ENCODE measurements at places on chromosomes 13 and 19.

DNA sequence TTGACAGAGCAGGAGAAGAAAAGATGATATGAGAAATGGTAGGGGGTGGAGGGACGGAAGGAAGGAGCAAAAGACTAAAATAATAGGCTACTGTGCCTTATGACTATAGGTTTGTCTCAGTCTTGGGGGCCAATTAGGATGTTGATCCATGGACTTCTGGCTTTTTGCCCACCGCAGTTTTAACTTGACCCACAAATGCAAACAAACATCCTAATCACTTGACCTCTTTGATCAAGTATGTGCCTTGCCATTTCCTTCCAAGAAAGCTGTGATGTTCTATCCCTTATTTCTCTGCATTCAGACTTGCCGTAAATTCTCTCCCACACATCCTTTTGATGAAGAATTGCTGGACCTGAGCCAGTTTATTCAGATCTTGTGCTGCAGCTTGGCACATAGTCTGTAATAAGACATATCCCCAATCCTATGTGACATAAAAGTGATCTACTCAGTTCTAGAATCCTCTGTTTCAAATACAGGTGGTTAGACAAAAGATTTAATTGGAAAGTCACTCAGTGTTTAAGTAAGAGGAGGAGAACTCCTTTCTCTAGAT lies 62.8 kb downstream of the TPT1 start:
- H3K36me3 ChIP-seq: no peaks in the 10 kb centered on the region
- no peak for DNase-seq
- H3K27me3 ChIP-seq: no peaks in the 10 kb centered on the region
- H3K4me1 ChIP-seq: no peaks in the 10 kb centered on the region
- no peak overlapping the region for H3K4me3 ChIP-seq
- no peak overlapping the region for H3K27ac ChIP-seq

DNA sequence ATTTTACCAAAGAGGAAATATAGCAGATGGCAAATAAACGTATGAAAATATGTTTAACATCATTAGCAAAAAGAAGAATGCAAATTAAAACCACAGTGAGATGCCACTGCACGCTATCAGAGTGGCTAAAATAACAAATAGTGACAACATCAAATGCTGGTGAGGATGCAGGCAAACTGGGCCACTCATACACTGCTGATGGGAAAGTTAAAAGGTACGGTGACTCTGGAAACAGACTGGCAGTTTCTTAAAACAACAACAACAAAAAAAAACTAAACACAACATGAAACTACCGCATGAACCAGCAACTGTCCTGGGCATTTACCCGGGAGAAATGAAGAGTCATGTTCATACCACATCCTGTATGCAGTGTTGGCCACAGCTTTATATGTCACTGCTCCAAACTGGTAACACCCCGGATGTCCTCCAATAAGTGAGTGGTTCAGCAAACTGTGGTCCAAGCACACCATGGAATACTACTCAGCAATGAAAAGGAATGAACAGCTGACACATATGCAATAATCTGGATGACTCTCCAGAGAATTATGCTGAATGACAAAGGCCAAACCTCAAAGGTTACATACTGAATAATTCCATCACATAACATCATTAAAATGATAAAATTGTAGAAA lies 22.3 kb downstream of the EPS15L1 start:
- no peak overlapping the region for H3K27ac ChIP-seq
- DNase-seq: peak; percentile 8
- H3K36me3 ChIP-seq: no peaks in the 10 kb centered on the region
- H3K27me3 ChIP-seq: no peaks in the 10 kb centered on the region

GRCh38 chr13:76474356-76474755 lies 411.8 kb downstream of the KCTD12 start:
- no peak overlapping the region for H3K4me3 ChIP-seq
- no peaks in the 10 kb centered on the region for H3K27me3 ChIP-seq
- no peaks in the 10 kb centered on the region for H3K36me3 ChIP-seq
- no peak overlapping the region for H3K27ac ChIP-seq

- no peak for DNase-seq
- no peak overlapping the region for H3K4me3 ChIP-seq
- no peaks in the 10 kb centered on the region for H3K27me3 ChIP-seq
Observed at GRCh38 chr19:22602631-22603272, 31.4 kb upstream of the ZNF492 start.

DNA sequence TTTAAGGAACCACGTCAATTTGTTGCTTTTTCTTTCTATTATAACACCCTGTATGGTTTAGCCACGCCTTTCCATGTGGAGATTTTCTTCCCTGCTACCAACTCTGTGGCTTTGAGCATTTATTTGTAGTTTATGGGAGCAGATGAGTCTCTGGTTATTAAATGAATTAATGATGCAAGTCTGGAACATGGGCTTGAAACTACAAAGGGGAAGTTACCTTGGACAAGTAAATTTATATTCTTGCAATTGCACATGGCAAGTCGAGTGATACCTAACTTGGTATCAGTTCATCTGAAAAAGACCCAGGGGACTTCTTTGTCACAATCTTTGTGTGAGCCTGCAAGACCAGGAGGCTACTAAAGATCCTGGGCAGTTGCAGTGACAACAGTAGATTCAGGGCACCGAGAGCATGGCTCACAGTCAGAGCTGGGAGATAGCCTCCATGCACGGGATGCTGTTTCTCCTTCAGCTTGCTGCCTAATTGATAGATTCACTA lies 24.4 kb downstream of the B3GLCT start:
- no peak overlapping the region for H3K4me3 ChIP-seq
- H3K27ac ChIP-seq: no peak overlapping the region
- no peak for DNase-seq

- no peak overlapping the region for H3K27ac ChIP-seq
- no peak overlapping the region for H3K4me3 ChIP-seq
Observed at GRCh38 chr19:41612483-41612882, 14.4 kb downstream of the CEACAM4 start.
